ENCODE measurements at places on chromosomes 12 and 14.
A peak's percentile ranks its signal among the peaks of the same experiment; 100 is the strongest.

GRCh38 chr12:98763656-98764055 is 118.6 kb downstream of the APAF1 start:
- DNase-seq: no peak

GRCh38 chr12:111636209-111636945 is 37.3 kb upstream of the ATXN2 start:
- no peak for DNase-seq

DNA sequence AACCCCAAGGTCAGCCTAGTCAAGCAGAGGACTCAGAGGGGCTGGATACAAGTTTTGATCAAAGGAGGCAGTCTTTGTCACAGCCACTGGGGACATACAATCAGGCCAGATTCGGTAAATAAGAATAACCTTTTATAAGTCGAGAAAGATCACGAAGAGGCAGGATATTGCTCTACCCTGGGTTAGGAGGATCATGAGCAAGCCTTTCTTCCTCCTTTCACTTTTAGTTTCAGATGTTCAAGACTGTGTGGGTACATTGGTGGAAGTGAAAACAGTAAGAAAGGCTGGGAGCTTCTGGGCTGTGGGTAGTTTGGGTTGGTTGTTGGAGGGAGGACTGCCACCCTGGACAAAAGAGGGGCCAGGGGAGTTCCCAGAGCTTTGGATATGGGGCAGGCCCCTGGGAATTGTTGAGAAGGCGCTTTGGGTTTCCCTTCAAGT is 127.7 kb downstream of the SNAPC1 start:
- no peak for DNase-seq

GRCh38 chr12:126358806-126359205 is 1293.6 kb downstream of the AACS start:
- no peak for DNase-seq

GRCh38 chr12:9735601-9736000 is 2.7 kb upstream of the CLECL1 start:
- DNase-seq: no peak

GRCh38 chr14:87628129-87628528 is 364.9 kb downstream of the GALC start:
- DNase-seq: no peak

- DNase-seq: peak; percentile 96
Observed at GRCh38 chr12:104276273-104277131, 27.0 kb upstream of the EID3 start.

GRCh38 chr12:2877047-2877952 is at the start of the genes FOXM1 and RHNO1:
Gene FOXM1 (minus strand): TSS chr12:2877174. CDS start chr12:2874478, 2,696 bp downstream.
Gene RHNO1 (plus strand): TSS chr12:2877223. CDS start chr12:2885367, 8,144 bp downstream.
- peak; percentile 66 for DNase-seq

DNA sequence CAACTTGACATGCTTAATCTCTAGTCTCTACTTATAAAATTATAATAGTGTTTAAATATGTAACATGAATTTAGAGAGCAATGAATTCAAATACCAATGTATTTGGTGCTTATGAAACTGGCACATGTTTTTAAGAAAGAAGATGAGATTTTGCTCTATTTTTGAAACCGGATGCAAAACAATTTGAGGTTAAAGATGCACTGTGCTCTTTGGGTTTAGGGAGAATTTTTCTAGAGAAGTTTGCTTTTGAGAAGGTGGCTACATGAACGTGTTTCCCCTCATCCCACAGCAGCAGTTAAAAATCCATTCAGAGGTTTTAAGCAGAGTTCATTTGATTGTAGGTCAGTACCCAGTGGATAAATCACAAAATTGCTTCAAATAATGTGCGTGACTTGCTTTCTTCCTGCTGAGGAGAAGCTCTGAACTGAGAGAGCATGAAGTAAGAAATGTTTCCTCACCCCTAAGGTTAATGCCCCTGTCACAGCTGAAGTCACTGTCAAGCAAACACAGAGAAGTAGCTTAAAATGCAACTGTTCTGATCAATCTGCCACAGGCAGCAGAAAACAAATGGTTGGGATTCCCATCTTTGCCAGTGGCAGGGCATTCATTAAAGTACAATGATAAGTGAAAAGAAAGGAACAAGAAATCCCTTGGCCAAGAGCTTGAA is 241.9 kb upstream of the SYT1 start:
- no peak for DNase-seq

GRCh38 chr12:132003846-132004245 is 54.1 kb downstream of the EP400 start:
- no peak for DNase-seq

- DNase-seq: no peak
Observed at GRCh38 chr12:27998658-27999057, 26.1 kb upstream of the PTHLH start.

Measured in RCC 7860 (cell line).